ENCODE measurements at places on chromosomes 1 and 21.
A peak's percentile ranks its signal among the peaks of the same experiment; 100 is the strongest.

DNA sequence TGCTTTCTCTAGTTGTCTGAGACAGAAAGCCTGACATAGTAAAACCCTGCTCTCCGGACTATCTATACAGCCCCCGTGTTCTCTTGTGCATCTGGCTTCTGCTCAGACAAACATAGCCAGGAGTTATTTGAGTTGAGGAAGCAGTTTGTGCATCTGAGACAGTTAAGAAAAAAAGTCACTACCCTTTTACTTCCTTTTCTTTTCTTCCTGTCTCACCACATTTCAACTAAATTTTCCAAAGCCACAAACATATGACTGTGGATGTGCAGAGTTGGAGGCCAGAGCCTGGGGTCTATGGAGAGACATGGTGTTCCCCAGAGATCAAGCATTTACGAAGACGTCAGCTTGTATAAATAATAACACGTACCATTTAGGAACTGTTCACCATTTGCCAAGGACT, 158.5 kb upstream of the FGGY start:
- no peak for DNase-seq

GRCh38 chr21:32687643-32688345, 40.0 kb downstream of the SYNJ1 start:
- DNase-seq: no peak

DNA sequence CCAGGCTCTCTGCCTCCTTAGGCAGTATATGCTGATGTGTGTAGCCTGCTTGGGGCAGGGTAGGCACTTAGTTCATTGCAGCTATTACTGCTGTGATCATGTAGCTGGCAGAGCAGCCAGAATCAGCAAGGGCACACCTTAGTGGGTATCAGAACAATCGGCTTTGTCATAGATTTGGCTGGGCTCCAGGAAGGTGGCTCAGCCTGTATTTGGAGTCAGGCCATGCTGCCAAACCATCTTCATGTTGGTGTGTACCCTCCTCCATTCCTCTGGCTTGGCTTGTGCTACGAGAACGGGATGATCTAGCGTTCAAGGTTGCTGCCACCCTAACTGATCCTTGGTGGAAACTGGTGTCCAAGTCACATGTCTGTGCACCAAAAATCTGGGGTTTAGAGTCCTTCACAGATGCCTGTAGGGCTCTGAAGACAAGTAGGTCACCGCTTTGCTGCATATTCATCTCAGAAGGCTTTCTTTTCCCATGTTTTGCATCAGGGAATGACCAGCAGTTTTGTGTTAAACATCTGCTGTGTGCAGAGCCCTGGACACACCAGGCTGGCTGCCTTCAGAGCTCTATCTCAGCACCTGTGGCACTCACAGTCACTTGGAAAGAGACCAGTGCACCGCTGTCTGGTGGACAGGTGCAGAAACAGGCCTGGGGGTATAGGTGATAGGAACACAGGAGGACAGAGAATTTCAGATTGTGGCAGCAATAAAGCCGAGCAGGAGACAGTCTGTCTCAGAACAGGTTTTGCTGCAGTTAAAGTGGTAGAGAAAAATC, 23.7 kb downstream of the VANGL1 start:
- DNase-seq: no peak

- DNase-seq: no peak
Measured at GRCh38 chr1:55741516-55741915, 526.4 kb upstream of the USP24 start.

DNA sequence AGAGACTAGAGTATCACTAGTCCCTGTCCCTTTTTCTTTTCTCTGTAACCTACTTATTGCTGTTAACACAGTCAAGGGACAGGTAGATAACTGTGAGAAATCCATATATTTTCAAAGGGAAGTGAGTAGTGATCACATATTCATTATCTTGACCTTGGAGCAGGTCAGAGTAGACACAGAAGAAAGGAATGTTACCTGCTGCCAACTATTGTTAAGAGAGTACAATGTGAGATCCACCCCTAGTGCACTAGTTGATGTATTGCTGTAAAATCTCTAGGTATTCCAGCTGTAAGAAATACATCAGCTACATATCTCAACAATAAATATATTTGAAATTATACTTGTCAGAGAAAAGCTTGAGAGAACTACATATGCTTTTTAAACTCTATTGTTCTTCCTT, 68.7 kb upstream of the ADGRL2 start:
- DNase-seq: no peak

GRCh38 chr1:218837051-218837450, 336.6 kb upstream of the LYPLAL1 start:
- no peak for DNase-seq

- no peak for DNase-seq
Measured at GRCh38 chr1:24077278-24077978, 34.5 kb downstream of the MYOM3 start.

- peak; percentile 56 for DNase-seq
Measured at GRCh38 chr1:44714944-44715571, 15.9 kb downstream of the RNU5D-1 start.

- DNase-seq: no peak
Measured at GRCh38 chr1:26833432-26834405, 7.2 kb downstream of the ZDHHC18 start.

- DNase-seq: no peak
Measured at GRCh38 chr1:107964336-107965109, 457 bp downstream of the VAV3 start.

DNA sequence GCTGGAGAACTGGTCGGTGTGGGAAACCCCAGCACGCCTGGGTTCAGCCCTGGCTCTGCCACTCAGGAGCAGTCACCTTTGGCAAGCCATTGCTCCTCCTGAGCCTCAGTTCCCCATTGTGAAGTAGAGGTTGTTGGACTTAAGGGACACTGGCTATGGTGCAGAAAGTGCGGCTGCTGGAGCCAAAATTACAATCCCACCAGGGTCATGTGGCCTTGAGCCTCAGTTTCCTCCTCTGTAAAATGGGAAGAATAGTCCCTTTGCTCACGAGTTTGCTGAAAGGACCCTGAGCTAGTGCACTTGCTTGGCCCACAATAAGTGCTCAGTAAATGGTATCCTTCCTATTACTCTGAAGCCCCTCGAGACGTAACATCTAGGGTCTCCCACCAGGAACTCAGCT, 14.6 kb upstream of the TAS1R2 start:
- DNase-seq: no peak

- no peak for DNase-seq
Measured at GRCh38 chr1:200173097-200173618, 145.6 kb downstream of the NR5A2 start.

DNA sequence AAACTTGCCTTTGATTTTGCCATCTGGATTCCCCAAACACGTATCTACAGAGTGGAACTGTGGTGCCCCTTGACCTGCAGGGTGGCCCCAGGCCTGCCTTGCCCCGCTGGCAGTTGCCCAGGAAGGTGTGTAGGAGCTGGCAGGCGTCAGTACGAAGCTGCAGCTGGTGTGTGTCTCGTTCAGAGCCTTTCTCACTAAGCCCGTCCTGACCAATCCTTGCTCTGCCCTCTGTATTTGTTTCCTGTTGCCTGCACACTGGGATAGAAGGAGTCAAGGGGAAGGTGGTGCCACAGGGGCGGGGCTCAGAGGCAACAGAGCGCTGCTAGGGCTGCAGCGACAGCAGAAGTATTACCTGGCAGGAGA, 5.2 kb upstream of the VSIG8 start:
- DNase-seq: no peak

GRCh38 chr1:111203681-111204200, 3.3 kb upstream of the DENND2D start:
- peak; percentile 2 for DNase-seq

DNA sequence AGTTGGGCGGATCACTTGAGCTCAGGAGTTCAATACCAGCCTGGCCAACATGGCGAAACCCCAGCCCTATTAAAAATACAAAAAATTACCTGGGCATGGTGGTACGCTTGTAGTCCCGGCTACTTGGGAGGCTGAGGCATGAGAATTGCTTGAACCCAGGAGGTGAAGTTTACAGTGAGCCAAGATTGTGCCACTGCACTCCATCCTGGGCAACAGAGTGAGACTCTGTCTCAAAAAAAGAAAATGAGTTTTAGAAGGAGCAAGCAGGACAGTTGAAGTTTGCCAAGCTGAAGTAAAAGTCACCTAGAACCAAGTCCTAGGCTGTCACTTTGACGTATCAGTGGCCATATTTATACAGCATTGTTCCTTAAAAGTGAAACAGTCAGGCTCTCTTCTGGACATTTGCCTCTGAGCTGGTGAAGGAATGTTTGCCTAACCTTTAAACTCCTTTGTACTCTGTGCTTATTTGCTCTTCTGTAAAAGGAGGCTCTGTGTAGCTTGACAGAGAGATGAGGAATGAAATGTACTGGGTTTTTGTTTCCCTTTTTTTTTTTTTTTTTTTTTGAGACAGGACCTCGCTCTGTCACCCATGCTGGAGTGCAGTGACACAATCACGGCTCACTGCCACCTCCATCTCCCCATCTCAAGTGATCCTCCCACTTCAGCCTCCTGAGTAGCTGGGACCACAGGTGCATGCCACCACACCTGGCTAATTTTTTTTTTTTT, 2.8 kb downstream of the RAB4A start:
- DNase-seq: no peak

GRCh38 chr1:61202854-61203598, 120.7 kb downstream of the NFIA start:
- DNase-seq: no peak

- no peak for DNase-seq
Measured at GRCh38 chr1:231681006-231681405, 54.4 kb downstream of the DISC1 start.

- no peak for DNase-seq
Measured at GRCh38 chr1:46822248-46822826, 23.5 kb downstream of the CYP4B1 start.

DNA sequence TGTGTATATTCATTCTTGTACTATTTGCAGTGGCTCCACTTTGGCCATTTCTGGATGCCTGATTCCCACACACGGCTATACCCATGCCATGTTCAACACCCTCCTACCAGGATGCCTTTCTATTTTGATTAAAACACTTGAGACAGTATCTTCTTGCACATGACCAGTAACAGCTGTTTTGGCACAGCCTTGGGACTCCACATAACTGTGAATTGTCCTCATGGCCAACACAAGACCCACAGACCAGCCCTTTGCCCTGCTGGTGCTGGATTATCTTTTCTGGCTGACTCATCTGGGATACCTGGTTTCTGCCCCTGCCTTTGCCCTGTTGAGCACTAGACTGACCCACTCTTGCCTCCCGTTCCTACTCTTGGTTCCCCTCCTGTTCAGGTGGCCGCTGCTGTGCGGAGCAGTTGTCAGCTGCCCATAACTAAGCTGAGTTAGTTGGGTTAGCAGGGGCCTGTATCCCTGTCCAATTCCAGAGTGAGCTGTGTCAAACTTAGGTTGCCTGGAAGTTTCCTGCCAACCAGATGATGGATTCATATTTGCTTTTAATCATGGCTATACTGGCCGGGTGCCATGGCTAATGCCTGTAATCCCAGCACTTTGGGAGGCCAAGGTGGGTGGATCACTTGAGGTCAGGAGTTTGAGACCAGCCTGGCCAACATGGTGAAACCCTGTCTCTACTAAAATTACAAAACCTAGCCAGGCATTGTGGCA, 10.8 kb upstream of the EYA3 start:
- no peak for DNase-seq

DNA sequence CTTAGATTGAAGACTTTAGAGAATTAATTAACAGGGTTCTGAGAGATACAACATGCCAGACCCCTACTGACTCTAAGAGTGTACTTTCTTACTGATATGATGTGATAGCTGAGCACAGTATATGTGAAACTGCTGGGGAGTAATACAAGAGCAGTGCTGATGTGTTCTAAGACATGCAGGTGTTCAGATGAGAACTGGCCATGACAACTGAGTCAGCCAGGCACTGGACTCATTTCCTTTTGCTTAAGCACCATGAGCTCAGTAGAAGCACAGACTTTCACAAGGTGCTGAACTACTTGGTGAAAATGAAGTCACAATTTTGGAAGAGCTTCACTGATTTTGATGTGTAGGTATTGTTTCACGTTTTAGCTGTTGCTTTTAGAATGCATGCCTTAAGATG, 15.9 kb upstream of the POGZ start:
- DNase-seq: no peak

DNA sequence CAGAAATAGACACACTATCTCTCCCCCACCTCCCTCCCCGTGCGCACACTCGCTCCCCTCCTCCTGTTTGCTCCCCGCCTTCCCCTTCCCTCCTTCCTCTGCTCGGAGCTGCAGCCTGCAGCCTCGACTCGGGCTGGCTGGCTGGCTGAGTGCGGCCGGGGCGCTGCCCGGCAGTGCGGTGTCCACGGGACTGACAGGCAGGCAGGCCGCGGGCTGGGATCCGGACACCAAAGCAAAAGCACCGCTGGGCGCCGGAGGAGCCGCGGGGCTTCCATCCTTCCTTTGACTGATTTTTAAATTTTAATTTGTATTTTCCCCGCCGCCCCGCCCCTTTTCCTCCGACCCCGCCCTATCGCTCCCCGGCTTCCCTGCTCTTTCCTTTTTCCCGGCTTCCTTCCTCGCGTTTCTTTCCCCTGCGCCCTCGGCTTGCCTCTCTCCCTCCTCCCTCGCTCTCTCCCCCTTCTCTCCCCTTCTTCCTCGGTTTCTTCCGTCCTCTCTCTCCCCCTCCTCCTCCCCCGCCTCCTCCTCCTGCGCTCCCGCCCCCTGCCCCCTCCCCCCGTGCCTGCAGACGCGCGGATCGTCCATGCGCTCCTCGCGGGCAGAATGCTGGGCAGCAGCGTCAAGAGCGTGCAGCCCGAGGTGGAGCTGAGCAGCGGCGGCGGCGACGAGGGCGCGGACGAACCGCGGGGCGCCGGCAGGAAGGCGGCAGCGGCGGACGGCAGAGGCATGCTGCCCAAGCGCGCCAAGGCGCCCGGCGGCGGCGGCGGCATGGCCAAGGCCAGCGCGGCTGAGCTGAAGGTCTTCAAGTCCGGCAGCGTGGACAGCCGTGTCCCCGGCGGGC, 109.4 kb downstream of the NAV1 start:
- DNase-seq: no peak

- DNase-seq: no peak
Measured at GRCh38 chr1:11441211-11441952, 37.6 kb upstream of the DISP3 start.

- no peak for DNase-seq
Measured at GRCh38 chr1:101540161-101540560, 303.3 kb downstream of the S1PR1 start.

DNA sequence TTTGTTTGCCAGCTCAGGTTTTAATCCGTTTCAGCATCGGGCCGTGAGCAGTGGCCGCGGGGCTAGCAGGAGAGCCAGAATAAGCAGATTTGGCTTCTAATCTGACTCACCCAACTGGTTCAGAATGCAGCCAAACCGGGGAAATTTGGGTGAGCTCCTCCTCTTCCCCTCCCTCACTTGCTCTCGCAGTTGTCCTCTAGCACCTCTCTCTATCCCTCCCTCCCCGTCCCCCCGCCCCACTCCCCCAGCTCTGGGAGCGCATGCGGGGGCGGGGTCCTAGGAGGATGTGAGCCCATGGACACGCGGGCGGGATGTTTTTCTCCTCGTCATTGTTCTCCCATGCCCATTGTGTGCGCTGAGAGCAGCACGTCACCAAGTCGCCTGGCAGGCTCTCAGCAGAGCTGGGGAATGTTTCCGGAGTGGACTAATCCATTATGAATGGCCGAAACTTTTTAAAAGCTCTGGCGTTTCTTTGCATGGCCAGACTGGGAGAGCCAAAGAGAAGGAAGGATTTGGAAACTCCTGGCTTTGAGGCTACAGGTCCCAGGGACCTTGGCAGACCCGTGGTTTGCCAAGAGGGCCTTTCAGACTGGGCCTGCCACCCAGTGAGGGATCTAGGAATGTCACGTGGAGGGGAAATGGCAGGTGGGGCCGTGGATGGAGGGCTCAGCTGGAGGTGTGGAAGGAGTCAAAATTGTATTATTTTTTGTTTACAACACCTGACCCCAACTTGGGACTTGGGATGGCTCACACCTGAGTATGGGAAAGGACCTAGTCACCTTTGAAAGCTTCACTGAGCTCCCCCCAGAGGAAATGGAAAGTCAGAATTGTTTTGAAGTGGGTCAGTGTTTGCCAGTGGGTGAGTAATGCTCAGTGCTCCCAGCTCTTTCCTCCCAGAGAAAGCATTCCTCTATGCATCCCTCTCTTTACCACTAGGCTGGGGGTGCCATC, 39.2 kb downstream of the CDK18 start:
- DNase-seq: no peak
